ENCODE measurements at places on chromosomes 2 and 18.

DNA sequence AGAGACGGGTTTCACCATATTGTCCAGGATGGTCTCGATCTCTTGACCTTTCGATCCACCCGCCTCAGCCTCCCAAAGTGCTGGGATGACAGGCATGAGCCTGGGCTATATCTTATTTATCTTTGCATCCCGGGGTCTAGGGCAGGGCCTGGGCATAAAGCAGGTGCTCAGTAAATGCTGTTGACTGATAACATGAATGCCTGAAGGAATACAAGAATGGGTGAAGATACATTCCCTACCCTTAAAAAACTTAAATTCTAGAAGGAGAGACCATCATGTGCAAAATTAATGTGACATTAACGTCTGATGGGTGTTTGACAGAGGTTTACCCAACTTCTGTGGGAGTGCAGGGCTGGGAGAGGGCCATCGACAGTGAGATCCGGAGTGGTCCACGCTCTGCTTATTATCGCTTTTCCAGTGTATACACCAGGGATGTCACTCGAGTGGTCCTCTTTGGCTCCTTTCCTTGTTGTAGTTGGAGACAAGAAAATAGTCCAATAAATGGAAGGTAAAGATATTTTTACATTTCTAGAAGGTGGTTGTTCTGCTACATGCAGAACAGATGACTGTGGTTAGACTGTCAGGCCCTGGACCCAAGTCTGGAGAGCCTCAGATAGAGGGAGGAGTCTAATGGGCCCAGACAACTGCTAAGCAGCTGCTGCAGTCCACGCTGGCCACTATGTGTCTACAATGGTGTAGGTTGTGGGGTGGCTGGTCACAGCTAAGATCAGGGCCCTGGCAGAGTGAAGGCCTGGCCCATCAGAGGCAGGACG is 131.7 kb downstream of the MYCN start:
- DNase-seq, result no peak

- DNase-seq, result no peak
Observed at GRCh38 chr2:74546004-74546403, 7.7 kb downstream of the LOXL3 start.

GRCh38 chr18:44599412-44599811 is 81.3 kb upstream of the SETBP1 start:
- no peak for DNase-seq

- no peak for DNase-seq
Observed at GRCh38 chr2:163719331-163719730, 16.5 kb downstream of the FIGN start.

DNA sequence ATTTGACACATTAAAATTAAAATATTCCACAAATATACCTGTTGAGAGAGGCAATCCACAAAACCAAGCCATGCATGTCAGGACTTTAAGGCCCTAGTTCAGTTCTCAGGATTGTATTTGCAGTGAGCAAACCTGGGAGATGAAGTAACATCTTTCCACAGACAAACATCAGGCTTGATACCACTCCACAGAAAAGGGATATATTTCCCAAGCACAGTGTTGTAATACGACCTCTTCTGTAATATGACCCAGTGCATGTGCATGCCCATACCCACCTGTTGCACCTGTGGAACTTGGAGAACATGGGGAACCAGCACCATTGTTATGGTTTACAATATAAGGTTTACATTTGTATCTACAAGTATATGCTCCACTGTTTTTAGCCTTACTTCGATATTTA is 184.0 kb downstream of the PDE11A start:
- DNase-seq, result no peak

DNA sequence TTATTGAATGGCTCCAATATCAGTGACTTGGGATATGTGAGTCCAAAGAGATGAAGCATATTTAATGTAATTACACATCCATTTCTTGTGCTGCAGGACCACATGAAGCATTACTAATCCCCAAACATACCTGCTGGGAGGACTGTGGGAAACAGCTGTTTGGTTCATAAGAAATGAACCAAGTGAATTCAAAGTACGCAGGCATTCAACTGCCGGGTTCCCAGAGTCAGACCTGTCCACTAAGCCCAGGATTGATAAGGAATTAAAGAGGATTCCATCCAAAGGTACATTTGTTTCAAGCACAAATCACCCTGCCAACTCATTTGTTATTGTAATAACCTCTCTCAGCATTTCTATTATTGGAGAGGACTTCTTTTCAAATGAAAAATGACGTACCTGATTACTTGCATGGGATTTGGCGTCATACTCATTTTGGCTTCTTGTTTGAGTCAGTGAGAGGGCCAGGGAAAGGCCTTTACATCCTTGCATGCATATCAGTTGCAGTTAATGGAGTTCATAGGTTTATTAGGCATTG is 230.7 kb downstream of the TXNL1 start:
- no peak for DNase-seq

DNA sequence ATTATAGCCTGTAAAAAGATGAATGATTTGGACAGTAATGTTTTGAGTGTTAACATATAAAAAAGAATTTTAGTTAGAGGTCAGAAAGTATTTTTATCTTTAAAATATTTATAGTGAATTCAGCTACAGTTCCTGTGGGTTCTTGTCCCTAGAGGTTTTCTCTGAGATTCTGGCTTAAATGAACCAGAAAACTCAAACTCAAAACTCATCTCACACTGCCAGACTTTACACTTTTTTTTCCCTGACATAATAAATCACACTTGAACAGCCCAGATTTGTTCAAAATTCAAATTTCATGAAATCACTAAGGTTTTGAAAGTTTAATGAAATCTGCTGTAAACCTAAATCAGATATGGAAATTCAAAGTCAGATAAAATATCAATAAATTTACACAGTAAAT is 92.3 kb downstream of the KCNH7 start:
- no peak for DNase-seq
